ENCODE measurements at places on chromosomes 5 and 9.

DNA sequence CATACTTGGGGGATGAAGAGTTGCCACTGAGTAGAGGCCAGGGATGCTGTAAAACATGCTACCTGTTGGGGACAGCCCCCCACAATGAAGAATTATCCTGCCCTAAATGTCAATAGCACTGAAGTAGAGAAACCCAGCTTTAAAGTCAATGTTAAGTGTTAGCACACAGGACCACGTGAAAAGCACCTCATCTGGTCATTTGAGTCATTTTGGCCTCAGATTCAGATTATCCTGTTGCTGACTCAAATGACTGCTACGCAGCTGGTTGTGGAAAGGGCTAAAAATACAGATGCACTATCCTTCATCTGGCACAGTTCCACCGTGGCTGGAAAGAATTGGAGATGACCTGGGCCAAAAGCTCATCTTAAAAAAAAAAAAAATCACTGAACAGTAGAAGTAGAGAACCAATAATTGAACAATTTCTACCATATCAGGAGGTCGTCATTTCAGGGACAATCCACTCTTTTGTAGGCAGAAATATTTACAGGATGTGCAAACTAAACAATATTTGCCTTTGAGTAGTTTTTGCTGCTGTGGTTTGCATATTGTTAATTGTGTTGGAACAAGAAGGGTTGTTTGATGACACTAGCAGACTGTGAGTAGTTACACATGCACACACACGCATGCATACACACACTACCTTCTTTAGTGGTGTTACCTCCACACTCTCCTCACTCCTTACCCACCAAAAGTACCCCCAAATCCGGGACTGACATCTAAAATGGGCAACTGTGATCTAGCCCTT lies 195.3 kb upstream of the KLF9 start:
- no peak for DNase-seq

DNA sequence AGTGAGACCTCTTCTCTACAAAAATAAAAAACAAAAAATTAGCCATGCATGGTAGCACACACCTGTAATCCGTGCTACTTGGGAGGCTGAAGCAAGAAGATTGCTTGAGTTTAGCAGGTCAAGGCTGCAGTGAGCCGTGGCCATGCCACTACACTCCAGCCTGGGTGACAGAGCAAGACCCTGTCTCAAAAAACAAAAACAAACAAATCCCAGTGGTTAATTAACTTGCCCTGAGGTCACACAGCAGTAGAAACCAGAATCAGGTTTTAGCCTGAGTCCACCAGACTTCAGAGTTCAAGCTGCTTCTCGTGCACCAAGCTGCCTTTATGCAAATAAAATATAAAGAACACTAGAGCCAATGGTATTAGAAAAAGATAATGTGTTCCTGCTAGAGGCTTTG lies 169.7 kb downstream of the GOLPH3 start:
- DNase-seq = no peak

- no peak for DNase-seq
Measured at GRCh38 chr5:121762426-121762825, 89.3 kb upstream of the FTMT start.

- no peak for DNase-seq
Measured at GRCh38 chr5:172107571-172107970, 80.5 kb downstream of the STK10 start.

GRCh38 chr5:51383131-51384121 lies at the start of gene ISL1:
Gene ISL1 (plus strand): TSS chr5:51383448. CDS start chr5:51383672, 224 bp downstream.
- DNase-seq = no peak

GRCh38 chr9:136363949-136364748 lies 605 bp upstream of the DNLZ start:
- DNase-seq = no peak

- DNase-seq = no peak
Measured at GRCh38 chr9:126661122-126661520, 47.4 kb downstream of the LMX1B start.

- no peak for DNase-seq
Measured at GRCh38 chr5:110687485-110687884, 39.0 kb downstream of the TMEM232 start.

All from stimulated activated CD4-positive, alpha-beta T cell treated with anti-CD3 and anti-CD28 coated beads, Interleukin-2, amount 100 ng/mL, for 48 hours (primary cell).